ENCODE measurements at places on chromosomes 2 and 18.

DNA sequence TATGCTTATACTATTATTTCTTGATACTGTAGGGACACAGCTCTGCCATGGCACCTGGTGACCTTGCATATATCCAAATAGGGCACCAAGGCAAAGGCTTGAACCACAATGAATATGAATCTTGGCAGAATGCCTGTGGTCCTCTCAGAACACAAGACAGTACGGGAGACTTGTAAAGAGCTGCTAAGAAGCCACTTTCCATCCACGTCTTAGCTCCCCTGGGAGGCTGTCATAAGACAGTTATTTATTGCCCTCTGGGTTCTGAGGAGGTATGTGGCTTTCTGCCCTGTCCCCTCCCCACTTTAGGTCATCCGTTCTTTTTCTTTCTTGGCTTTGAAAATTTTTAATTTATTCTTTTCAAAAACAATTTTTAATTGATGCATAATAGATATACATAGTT, 29.8 kb upstream of the MRPL33 start:
- H3K4me3 ChIP-seq: no peak overlapping the region
- H3K36me3 ChIP-seq: no peaks in the 10 kb centered on the region
- no peaks in the 10 kb centered on the region for H3K27me3 ChIP-seq
- no peaks in the 10 kb centered on the region for H3K4me1 ChIP-seq
- H3K27ac ChIP-seq: no peak overlapping the region

GRCh38 chr2:222058819-222059445, 239.9 kb downstream of the PAX3 start:
- DNase-seq: no peak
- H3K27ac ChIP-seq: no peak overlapping the region
- no peaks in the 10 kb centered on the region for H3K4me1 ChIP-seq
- H3K4me3 ChIP-seq: no peak overlapping the region

DNA sequence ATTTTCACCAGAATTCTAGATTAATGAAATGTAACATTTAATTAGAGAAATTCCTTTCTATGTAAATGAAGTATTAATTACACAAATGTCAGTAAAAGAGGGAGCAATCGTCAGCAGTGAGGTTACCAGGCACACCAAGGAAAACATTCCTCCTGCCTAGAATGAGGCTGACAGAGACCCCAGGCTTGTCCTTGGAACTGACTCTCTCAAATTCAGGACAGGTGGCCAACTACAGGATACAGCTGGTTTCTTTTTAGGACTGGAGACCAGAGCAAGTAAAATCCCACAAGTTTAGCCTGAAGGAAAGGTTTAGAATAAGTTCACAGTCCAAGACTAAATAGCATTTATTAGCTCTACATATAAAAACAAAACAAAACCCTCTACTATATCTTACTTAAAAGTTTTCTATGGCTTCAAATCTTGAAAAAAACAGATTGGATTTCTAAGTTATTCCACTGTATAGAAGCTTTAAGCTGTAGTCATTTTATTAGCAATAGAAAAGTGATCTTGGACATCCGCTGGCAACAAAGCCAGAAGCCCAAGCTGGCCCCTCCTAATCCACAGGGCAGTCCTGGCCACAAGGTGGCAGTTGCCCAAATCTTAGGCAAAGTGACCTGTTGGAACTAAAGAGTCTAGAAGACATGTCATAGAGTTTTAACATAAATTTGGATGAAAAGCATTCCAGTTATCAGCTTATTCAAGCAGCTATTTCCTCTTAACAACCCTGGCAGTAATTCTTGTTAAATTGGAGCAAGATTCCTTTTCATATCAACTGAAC, 81.0 kb downstream of the SP3 start:
- H3K27me3 ChIP-seq: no peaks in the 10 kb centered on the region
- H3K27ac ChIP-seq: no peak overlapping the region
- peak; percentile 47 for DNase-seq
- no peaks in the 10 kb centered on the region for H3K36me3 ChIP-seq

- H3K4me1 ChIP-seq: no peaks in the 10 kb centered on the region
- DNase-seq: no peak
- no peaks in the 10 kb centered on the region for H3K27me3 ChIP-seq
- no peak overlapping the region for H3K27ac ChIP-seq
- H3K36me3 ChIP-seq: peaks cover 71% of the 10 kb centered on the region
- no peak overlapping the region for H3K4me3 ChIP-seq
Measured at GRCh38 chr2:241234066-241234790, 45.8 kb downstream of the ANO7 start.

GRCh38 chr2:105691947-105692390, 52.7 kb upstream of the NCK2 start:
- H3K4me1 ChIP-seq: no peaks in the 10 kb centered on the region
- H3K36me3 ChIP-seq: no peaks in the 10 kb centered on the region
- H3K27me3 ChIP-seq: peaks cover 7% of the 10 kb centered on the region
- no peak overlapping the region for H3K27ac ChIP-seq
- no peak overlapping the region for H3K4me3 ChIP-seq
- no peak for DNase-seq

DNA sequence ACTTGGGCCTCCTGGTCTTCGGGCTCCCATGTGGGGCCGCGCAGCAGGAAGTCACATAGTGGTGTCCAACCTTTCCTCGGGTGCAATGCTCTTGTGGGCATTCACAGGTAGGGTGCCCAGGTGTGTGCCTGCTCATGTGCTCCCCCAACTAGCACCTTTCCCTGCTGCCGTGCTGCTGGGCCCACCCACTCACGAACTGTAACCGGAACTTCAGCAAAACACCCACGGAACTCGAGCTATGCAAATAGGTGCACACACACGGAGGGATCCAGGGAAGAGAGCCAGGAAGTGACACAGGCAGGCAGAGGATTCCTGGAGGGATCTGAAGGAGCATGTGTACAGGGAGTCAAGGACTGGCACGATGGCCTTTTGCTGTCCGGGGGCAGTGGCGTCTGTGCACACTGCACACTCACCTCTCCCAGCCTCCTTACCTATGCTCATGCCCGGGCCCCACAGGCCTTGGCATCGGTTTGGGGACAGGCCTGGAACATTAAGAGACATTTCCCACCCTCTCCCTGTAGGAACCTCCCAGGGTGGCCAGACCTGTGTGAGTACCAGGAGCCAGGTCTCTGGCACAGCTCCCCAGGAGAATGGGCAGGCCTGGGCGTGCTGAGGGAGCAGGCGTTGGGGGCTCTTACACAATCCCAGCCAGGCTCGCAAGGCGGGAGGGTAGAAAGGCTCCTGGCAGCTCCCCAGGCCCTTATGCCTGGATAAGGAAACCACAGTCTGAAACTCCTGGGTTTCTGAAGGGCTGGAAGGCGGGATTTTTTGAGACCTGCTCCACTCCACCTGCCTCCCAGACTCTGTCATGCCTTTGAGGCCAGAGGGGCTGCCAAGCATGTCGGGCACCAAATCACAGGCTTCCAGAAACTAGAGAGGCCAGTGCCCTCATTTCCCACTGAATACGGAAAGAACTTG, 6.6 kb upstream of the PTMA start:
- no peaks in the 10 kb centered on the region for H3K36me3 ChIP-seq
- peak overlapping the region; percentile 31 for H3K4me3 ChIP-seq
- DNase-seq: no peak
- H3K27ac ChIP-seq: peak overlapping the region; percentile 77
- H3K4me1 ChIP-seq: peaks cover 20% of the 10 kb centered on the region

GRCh38 chr2:150811259-150811855, 323.9 kb upstream of the RND3 start:
- no peak overlapping the region for H3K27ac ChIP-seq
- no peaks in the 10 kb centered on the region for H3K27me3 ChIP-seq
- no peaks in the 10 kb centered on the region for H3K36me3 ChIP-seq
- no peak for DNase-seq
- no peak overlapping the region for H3K4me3 ChIP-seq

- DNase-seq: no peak
- no peak overlapping the region for H3K27ac ChIP-seq
- no peaks in the 10 kb centered on the region for H3K27me3 ChIP-seq
- H3K4me3 ChIP-seq: no peak overlapping the region
- H3K36me3 ChIP-seq: no peaks in the 10 kb centered on the region
Measured at GRCh38 chr18:38688416-38688815, 1122.8 kb upstream of the CELF4 start.

Measured in HCT116 (cell line).